ENCODE measurements at places on chromosomes 6 and 20. TPM values are rescaled to one million over a fixed set of nuclear protein-coding genes. Genes with fewer than 3 reads are reported as not detected.

GRCh38 chr20:12113468-12114371, 196.0 kb downstream of the BTBD3 start:
- no peak overlapping the region for H3K4me3 ChIP-seq
- H3K4me1 ChIP-seq = no peaks in the 10 kb centered on the region
- H3K36me3 ChIP-seq = no peaks in the 10 kb centered on the region
- no peak overlapping the region for H3K27ac ChIP-seq
- no peak for DNase-seq
- H3K27me3 ChIP-seq = no peaks in the 10 kb centered on the region

- no peak overlapping the region for H3K27ac ChIP-seq
- H3K27me3 ChIP-seq = no peaks in the 10 kb centered on the region
- H3K4me3 ChIP-seq = no peak overlapping the region
- no peaks in the 10 kb centered on the region for H3K4me1 ChIP-seq
These were observed 24.1 kb downstream of the STK4 start for GRCh38 chr20:44990425-44990824.

DNA sequence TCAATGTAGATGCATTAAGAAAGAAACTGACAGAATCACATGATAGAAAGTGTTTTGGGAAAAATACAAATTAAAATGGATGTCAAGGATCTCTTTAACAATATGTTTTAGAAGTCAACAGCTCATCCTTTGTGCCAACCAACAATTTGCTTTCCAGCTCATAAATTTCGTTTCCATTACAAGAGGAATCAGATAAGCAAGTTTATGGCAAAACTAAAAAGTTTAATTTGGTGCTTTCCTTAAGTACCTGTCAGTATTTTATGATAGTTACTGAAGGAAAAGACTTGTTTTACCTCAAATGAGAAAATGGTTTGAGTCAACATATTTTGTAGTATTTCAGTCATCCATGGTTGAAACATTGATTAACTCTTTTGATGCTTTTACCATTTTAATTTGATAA, 130.0 kb downstream of the CDKAL1 start:
- no peaks in the 10 kb centered on the region for H3K4me1 ChIP-seq
- H3K27ac ChIP-seq = no peak overlapping the region
- no peaks in the 10 kb centered on the region for H3K27me3 ChIP-seq
- no peaks in the 10 kb centered on the region for H3K36me3 ChIP-seq
- no peak overlapping the region for H3K4me3 ChIP-seq

DNA sequence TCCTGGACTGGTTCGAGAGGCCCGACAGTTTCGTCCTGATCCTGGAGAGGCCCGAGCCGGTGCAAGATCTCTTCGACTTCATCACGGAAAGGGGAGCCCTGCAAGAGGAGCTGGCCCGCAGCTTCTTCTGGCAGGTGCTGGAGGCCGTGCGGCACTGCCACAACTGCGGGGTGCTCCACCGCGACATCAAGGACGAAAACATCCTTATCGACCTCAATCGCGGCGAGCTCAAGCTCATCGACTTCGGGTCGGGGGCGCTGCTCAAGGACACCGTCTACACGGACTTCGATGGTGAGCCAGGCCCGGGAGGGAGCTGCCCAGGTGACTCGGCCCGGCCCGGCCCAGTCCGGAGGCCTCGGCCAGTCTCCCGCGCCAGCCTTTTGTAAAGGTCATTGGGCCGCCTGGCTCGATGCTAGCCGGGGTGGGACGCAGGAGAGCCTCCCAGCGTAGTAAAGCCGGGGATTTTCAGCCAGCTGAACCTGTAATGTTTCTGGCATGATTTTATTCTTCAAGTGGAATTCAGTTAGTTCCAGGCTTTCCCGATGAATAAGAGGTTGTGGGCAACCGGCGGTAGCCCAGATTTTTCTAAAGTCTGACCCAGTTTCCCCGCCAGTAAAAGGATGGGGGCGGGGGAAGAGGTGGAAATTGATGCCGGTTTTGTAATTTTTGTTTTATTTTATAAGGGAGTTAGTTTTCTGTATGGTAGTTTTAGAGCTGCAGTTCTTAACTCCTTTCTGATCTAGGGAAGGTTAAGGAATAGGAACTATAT, 1.4 kb downstream of the PIM1 start:
- no peaks in the 10 kb centered on the region for H3K27me3 ChIP-seq
- H3K36me3 ChIP-seq = peaks cover 6% of the 10 kb centered on the region
- H3K4me1 ChIP-seq = peaks cover 10% of the 10 kb centered on the region

DNA sequence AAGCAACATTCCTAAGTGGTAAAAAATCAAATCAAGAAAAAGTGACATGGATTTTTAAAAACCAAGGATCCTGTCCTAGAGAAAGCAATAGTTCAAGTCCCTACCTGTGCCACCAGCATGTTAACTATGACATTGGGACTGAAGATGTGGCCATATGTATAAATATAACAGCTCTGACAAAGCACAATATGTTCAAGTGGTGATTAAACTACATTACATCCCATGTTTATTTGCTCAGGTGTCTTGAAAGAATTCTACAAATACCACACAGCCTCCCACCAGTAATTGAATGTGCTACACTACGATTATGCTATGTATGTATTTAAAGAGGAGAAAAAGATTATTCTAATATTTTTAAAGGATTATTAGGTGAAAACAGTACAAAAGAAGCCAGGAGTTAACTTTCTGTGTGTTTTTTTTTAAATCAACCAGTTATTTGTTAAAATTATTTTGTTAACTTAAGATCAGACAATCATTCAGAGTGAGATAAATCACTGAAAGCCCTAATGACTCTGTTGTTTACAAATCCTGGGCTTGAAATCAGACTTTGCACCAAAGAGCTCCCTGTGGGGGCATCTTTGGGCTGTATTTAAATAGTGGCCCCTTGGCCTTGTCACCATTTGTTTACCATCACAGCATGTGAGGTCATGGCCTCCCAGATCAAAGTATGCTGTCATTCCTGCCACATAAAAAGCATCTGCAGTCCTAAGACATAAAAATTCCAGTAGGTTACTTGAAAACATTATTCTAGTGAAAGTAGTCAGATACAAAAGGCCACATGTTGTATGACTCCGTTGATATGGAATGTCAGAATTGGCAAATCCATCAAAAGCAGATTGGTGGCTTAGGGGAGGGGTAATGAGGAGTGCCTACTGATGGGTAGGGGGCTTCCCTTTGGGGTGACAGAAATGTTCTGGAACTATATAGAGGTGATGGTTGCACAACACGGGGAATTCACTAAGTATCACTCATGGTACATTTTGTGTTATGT, 17.1 kb downstream of the TTLL2 start:
- DNase-seq = peak; percentile 89
- H3K36me3 ChIP-seq = 0 out of 2 replicates have a peak, but pooled peaks cover 1% of the 10 kb centered on the region
- H3K4me3 ChIP-seq = no peak overlapping the region
- peak overlapping the region; percentile 93 for H3K27ac ChIP-seq
- no peaks in the 10 kb centered on the region for H3K27me3 ChIP-seq
- peaks cover 33% of the 10 kb centered on the region for H3K4me1 ChIP-seq

DSP gene
- 193 TPM for total RNA-seq

- H3K4me3 ChIP-seq = no peak overlapping the region
- H3K27ac ChIP-seq = no peak overlapping the region
- H3K27me3 ChIP-seq = no peaks in the 10 kb centered on the region
- no peak for DNase-seq
- H3K36me3 ChIP-seq = no peaks in the 10 kb centered on the region
- no peaks in the 10 kb centered on the region for H3K4me1 ChIP-seq
These were observed 103.9 kb downstream of the ESR1 start for GRCh38 chr6:151911401-151911800.

- no peak overlapping the region for H3K4me3 ChIP-seq
- no peaks in the 10 kb centered on the region for H3K36me3 ChIP-seq
- no peak overlapping the region for H3K27ac ChIP-seq
- DNase-seq = no peak
These were observed 47.7 kb upstream of the POLR1H start for GRCh38 chr6:30013291-30013922.

HLA-DQB2 gene
- total RNA-seq = not detected

DNA sequence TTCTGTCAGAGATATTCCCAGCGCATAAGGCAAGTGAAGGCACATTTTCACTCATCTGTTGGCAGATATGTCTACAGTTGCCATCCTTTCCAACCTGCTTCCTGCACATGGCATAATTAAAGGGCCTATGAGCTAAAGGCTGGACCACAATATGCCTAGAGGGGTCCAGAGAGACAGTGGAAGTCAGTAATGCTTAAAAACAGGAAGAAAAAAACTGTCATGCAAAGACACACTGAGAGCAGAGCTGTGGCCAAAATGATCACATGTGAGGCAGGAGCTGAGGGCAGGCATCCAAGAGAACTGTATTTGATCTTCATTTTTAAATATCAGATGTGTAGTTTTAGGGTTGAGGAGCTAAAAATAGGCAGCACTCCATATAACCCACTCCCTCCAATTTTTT, 125.0 kb upstream of the BACH2 start:
- no peak overlapping the region for H3K27ac ChIP-seq
- H3K27me3 ChIP-seq = no peaks in the 10 kb centered on the region
- H3K4me3 ChIP-seq = no peak overlapping the region
- DNase-seq = no peak
- H3K4me1 ChIP-seq = no peaks in the 10 kb centered on the region

DNA sequence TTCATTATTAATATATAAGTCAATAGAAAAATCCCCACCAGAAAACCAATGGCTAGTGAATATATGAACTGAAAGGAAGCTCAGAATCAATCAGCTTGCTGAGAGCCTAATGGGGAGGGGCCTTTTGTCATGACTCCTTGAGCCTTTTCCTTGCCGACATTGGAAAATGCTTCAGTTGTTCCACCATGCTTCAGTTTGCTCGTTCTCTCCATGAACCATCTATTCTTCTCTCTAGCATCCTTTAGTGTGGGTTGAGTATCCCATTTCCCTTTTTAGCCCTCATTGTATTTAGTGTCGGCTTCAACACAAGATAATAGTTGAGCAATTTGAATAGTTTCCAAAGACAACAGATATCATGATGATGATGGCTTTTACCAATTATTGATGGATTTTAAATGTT, 139.9 kb downstream of the ADGRG6 start:
- peaks cover 1% of the 10 kb centered on the region for H3K36me3 ChIP-seq
- H3K4me1 ChIP-seq = no peaks in the 10 kb centered on the region
- no peaks in the 10 kb centered on the region for H3K27me3 ChIP-seq
- no peak overlapping the region for H3K4me3 ChIP-seq
- no peak overlapping the region for H3K27ac ChIP-seq
- no peak for DNase-seq
